ENCODE measurements at places on chromosomes 2 and 18.

- no peak for DNase-seq
These were observed 42.6 kb downstream of the HDAC4 start for GRCh38 chr2:239358062-239358754.

DNA sequence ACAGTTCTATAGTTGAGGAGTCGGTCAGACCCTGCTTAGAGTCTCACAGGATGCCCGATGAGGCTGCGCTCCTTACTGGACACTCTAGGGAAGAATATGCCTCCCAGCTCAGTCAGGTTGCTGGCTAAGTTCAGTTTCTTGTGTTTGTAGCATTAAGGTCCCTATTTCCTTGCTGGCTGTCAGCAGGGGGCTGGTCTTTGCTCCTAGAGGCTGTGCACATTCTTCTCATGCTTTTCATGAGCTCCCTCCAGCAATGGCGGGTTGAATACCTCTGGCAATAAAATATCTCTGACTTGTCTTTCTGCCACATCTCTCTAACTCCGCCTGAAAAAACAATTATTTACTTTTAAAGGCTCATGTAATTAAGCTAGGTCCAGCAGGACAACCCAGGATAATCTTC lies 79.4 kb upstream of the DNAJC10 start:
- DNase-seq: no peak

GRCh38 chr2:9791711-9792110 lies 51.6 kb upstream of the TAF1B start:
- no peak for DNase-seq

GRCh38 chr2:8229546-8229986 lies 452.3 kb upstream of the ID2 start:
- no peak for DNase-seq

DNA sequence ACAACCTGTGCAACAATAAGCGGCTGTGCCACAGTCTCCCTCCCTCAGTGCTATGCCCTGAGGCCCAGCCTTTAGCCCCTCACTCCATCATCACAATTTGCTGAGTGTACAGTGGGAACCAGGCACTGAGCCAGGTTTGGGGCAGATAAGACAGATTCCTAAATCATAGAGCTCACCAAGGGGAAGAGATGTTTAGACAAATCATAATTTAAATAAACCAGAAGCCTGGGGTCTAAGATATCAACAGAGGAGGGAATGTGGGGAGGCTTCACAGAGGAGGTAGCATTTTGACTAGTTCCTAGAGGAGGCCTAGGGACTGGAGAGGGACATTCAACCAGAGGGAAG lies 139.3 kb upstream of the EPAS1 start:
- DNase-seq: no peak
